Activated gamma-delta T cell (primary cell): ENCODE measurements at places on chromosomes 5 and 9.

- no peak for DNase-seq
Observed at GRCh38 chr5:121707178-121707577, 144.5 kb upstream of the FTMT start.

- no peak for DNase-seq
Observed at GRCh38 chr5:127589309-127590030, 59.4 kb upstream of the CTXN3 start.

- no peak for DNase-seq
Observed at GRCh38 chr5:146072595-146072994, 32.8 kb downstream of the PLAC8L1 start.

DNA sequence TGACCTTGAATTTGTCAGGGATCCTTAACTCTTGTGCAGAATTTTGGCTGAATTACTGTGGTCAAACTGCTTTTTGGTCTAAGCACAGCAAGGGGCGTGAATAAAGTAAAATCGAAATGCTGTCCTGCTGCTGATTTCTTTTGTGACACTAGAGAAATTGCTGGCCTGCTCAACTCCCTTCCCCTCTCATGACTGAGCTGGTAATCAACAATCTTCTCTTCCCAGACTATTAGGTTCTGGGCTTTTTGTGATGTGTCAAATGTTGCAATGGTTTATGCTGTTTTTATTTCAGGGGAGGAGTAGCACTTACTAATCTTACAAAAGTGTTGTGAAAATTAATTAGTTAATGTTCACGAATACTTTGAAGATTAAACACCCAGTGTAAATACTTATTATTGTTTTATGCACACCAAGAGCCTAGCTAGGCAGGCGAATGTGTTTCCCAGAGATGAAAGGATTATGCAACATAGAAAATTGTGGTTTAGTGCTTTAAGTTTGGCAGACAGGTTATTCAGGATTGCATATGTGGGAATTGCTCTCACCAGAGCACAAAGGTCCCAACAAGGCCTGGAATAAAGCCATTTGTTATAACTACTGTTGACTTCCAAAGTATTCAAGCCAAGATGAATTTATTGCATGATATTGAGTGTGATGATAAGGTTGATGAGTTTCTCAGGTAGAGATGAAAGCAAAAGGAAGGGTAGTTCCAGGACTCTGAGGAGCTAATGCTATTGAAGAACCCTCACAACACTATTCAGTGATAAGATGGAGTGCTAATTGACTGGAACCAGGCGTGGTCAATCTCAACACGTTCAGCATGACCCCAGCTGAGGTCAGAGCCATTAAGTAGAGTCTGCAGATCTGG is 280.7 kb upstream of the ZNF608 start:
- DNase-seq: no peak
